EL (cell line): ENCODE measurements at places on chromosomes 5 and 9.

- DNase-seq: no peak
Observed at GRCh38 chr9:33372900-33373299, 29.5 kb downstream of the AQP7 start.

- peak; percentile 95 for DNase-seq
Observed at GRCh38 chr5:139660923-139661814, 13.0 kb downstream of the CXXC5 start.

DNA sequence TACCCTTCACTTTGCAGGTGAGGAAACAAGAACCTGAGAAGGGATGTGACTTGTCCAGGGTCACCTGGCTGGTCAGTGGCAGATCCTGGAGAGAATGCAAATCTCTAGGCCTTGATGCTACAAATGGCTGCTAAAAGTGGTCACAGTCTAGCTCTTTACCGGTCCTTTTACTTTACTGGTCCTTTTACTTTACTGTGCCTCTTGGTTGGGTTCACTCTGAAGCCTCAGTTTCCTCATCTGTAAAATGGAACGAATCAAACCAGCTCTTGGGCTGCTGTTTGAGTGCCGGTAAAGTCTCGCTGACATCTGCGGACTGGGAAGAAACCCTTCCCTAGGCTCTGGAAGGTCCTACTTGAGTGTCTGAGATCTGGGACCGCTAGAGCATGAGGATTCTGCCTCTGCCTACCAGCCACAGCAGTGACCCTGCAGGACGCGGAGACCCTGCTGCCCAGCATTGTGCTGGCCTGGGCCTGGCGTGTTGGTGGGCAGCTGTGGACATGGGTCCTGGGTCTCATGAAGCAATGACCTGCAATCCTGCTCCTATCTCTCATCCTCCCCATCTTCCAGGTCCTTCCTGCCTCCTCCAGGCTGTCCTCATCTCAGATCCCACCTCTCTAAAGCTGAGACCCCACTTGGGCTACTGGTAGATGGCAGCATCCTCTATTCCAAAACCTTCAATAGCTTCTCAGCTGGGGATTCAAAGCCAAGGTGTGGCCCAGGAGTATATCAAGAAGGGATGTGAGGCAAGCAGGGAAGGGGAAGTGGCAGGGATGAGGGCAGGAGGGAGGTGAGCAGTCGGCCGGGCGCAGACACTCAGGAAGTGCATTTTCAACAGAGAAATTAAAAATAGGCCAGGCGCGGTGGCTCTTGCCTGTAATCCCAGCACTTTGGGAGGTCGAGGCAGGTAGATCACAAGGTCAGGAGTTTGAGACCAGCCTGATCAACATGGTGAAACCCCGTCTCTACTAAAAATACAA is 13.3 kb downstream of the CORO2A start:
- no peak for DNase-seq

- peak; percentile 21 for DNase-seq
Observed at GRCh38 chr5:73962801-73963425, 336.9 kb downstream of the ARHGEF28 start.

GRCh38 chr9:133238851-133239532 is 29.9 kb upstream of the OBP2B start:
- peak; percentile 73 for DNase-seq

- no peak for DNase-seq
Observed at GRCh38 chr9:23254404-23255184, 571.4 kb downstream of the ELAVL2 start.

DNA sequence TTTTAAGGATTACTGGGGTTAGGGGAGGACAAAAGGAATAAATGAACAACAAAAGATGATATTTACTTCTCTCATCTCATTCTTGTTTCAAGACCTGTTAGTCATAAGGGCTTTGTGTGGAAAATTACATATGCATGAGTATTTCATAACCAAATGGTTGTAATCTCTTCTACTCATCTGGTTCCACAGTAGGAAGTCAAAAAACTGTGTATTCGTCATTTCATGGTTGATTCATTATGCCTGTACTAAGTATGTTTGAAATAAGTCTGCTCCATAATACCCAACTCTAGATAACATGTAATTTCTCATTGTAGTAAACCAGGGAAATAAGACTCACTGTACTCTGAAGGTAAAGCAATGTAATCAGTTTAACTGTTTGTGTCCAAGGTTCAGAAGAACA is 212.9 kb downstream of the ARRDC3 start:
- peak; percentile 36 for DNase-seq

DNA sequence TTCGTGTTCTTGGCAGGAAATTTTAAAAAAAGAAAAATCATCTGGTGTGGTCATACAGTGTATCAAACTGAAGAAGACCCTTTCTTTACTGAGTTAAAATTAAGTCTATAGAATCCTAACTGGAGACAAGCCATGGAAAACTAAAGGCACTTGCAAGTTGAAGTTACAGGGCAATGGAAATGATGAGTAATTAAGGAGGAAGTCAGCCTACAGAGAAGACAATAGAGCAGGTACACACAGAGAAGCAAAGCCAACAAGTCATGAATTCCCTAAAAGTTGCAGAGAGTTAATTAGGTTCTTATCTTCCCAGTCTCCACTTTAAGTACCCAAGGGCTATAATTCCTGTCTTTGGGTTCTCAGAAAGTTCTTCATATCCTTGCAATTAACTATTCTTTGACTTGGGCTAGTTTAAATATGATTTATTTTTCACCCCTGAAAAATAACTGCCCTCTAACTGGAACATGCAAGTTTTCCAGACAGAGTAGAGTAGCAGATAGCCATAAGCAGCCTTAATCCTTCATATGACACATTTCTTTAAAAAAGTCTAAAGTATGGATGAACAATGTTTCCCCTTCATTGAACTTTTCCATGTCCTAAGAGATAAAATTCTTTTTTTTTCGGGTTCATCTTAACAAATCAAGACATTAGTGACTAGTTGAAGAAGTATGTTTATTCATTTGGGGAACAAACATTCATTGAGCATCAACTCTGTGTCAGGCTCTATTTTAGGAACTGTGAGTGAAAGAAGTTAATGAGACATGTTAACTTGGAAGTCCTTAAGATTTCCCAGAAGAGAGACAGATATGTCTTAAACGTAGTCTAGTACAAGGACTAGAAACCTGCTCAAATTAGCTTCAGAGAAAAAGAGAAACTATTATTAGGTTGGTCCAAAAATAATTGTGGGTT is 5.2 kb upstream of the ITGA2 start:
- DNase-seq: no peak
